ENCODE measurements at places on chromosomes 4 and X. TPM values are rescaled to one million over a fixed set of nuclear protein-coding genes. Genes with fewer than 3 reads are reported as not detected.

The ADRA2C gene
- 3.0 TPM for polyA plus RNA-seq

The USP26 gene
- not detected for polyA plus RNA-seq

The NOA1 gene
- polyA plus RNA-seq, result 17.1 TPM

The UVSSA gene
- polyA plus RNA-seq, result 11.6 TPM

The FAM9A gene
- polyA plus RNA-seq, result 0.44 TPM

The NHSL2 gene
- polyA plus RNA-seq, result 1.5 TPM

The MAGEB10 gene
- not detected for polyA plus RNA-seq

The REELD1 gene
- not detected for polyA plus RNA-seq

The NIPAL1 gene
- polyA plus RNA-seq, result 0.52 TPM

The C4orf36 gene
- 2.0 TPM for polyA plus RNA-seq

The GABRE gene
- not detected for polyA plus RNA-seq

The MAP9 gene
- polyA plus RNA-seq, result 32.9 TPM

The RIPPLY1 gene
- polyA plus RNA-seq, result not detected

The SEC24D gene
- polyA plus RNA-seq, result 7.8 TPM

The USP17L27 gene
- not detected for polyA plus RNA-seq

The FAM200B gene
- 182 TPM for polyA plus RNA-seq

The ASMT gene
- polyA plus RNA-seq, result 1.8 TPM

The OCIAD2 gene
- polyA plus RNA-seq, result 69.7 TPM

The MTM1 gene
- 8.9 TPM for polyA plus RNA-seq

The SASH3 gene
- not detected for polyA plus RNA-seq

The AFM gene
- polyA plus RNA-seq, result not detected

The CRLF2 gene
- not detected for polyA plus RNA-seq

The MCF2 gene
- polyA plus RNA-seq, result 11.1 TPM

The PABPC5 gene
- polyA plus RNA-seq, result 2.7 TPM

The ANKRD37 gene
- polyA plus RNA-seq, result 2.6 TPM

The PRICKLE3 gene
- polyA plus RNA-seq, result 0.45 TPM

The PFKFB1 gene
- polyA plus RNA-seq, result 0.51 TPM

The GPR82 gene
- not detected for polyA plus RNA-seq

The BANK1 gene
- polyA plus RNA-seq, result not detected

The IL3RA gene
- polyA plus RNA-seq, result not detected

The SSX4B gene
- not detected for polyA plus RNA-seq

The ANTXR2 gene
- 31.7 TPM for polyA plus RNA-seq

The PPP2R2C gene
- polyA plus RNA-seq, result 41.2 TPM

The HMGN5 gene
- polyA plus RNA-seq, result 0.80 TPM

The GRPEL1 gene
- 24.9 TPM for polyA plus RNA-seq

The CACNA1F gene
- not detected for polyA plus RNA-seq

The GABRQ gene
- 1.2 TPM for polyA plus RNA-seq

The SOD3 gene
- polyA plus RNA-seq, result not detected

The NHS gene
- 1.9 TPM for polyA plus RNA-seq

The SSX2B gene
- not detected for polyA plus RNA-seq

The RHOXF2 gene
- not detected for polyA plus RNA-seq

The STATH gene
- polyA plus RNA-seq, result not detected

The STBD1 gene
- not detected for polyA plus RNA-seq

The TLR1 gene
- polyA plus RNA-seq, result not detected

The GAGE1 gene
- polyA plus RNA-seq, result not detected

The GAGE12C gene
- not detected for polyA plus RNA-seq

The SPANXC gene
- not detected for polyA plus RNA-seq

The PUDP gene
- 18.2 TPM for polyA plus RNA-seq

The TCEANC gene
- polyA plus RNA-seq, result 5.0 TPM

The PLXNB3 gene
- 0.76 TPM for polyA plus RNA-seq

The PDLIM5 gene
- 2.7 TPM for polyA plus RNA-seq

The ABCG2 gene
- polyA plus RNA-seq, result not detected

The SLC25A43 gene
- not detected for polyA plus RNA-seq

The SULT1E1 gene
- polyA plus RNA-seq, result not detected

The KLHL4 gene
- polyA plus RNA-seq, result 4.7 TPM

The PCDH18 gene
- 0.80 TPM for polyA plus RNA-seq

Data from neural cell (in vitro differentiated cells).